ENCODE measurements at places on chromosomes 5 and 9.

DNA sequence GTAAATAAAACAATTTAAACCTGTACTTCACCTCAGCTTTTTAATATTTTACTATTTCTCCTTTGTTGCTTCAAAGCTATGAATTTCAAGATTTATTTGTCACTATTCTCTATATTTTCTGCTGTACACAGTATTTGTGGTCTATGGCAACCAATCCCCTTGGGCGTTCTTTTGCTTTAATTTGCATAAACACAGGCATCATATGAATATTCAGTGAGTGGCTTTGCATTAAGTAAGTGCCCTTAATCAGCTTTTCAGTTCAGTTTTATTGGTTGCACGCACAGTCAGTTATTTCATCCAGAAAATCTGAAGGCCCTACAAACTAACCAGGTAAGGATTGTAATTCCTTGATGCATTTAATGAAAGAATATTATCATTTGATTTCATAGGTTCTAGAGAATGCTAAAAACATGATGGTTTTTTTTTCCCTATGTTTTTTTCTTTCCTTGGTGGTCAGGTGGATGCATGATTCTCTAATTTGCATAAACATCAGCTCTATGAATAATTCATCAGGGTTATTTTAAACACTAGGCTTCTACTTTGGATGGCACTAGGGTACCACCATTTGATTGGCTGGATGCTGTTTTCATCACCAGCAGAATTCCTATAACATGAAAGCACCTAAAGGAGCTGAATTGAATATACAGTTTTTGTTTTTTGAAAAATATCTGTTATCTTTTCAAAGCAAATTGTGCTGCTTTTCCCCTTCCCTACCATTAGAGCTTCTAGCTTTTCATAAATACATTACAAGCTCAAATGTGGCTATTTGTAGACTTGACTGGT, 249.2 kb upstream of the CCNH start:
- no peak for DNase-seq

DNA sequence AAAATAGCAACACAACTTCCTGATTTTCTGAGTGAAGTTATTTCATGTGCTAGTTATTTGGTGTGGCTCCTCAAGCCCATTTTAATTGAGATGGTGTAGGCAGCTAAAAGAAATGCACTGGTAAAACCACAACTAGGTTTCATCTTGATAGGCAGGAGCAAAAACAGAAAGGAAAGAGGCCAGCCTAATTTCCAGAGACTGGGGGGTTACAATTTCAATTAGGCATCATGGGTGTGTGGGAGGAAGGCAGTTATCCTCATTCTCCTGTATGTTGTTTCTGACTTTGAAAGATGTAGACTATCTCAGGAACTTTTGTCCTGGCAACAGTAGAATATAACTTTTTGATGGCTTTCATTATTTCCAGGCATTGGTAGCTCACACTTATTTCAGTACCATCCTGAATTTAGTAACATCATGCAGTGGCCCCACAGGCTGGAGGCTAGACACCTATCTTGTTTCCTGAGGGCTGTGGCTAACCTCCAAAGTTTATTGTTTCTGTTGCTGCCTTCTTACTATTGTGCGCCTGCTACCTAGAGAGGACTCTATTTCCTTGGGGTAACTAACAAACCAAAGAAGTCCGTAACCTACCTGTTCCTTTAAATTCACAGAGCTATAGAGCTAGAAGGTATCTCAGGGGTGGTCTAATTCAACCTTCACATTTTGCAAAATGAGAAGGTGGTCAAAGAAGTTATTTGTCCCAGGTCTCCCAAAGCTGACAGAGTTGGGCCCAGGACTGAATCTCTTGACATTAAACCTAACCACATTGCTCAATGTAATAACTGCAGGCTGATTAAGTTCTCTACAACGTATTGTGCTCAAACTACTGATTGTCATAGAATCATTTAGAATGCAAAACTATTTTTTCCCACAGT, 42.4 kb downstream of the FYB1 start:
- DNase-seq, result no peak

- DNase-seq, result no peak
These were observed 42.3 kb downstream of the FAM78A start for GRCh38 chr9:131233995-131234394.

- no peak for DNase-seq
These were observed 19.6 kb downstream of the SPARC start for GRCh38 chr5:151667083-151667482.
